Stimulated activated CD4-positive, alpha-beta T cell treated with anti-CD3 and anti-CD28 coated beads, Interleukin-12 subunit alpha, Interleukin-12 subunit beta, amount 100 ng/mL, for 4 hours (primary cell): ENCODE measurements at places on chromosomes 7 and 10.
A peak's percentile ranks its signal among the peaks of the same experiment; 100 is the strongest.

DNA sequence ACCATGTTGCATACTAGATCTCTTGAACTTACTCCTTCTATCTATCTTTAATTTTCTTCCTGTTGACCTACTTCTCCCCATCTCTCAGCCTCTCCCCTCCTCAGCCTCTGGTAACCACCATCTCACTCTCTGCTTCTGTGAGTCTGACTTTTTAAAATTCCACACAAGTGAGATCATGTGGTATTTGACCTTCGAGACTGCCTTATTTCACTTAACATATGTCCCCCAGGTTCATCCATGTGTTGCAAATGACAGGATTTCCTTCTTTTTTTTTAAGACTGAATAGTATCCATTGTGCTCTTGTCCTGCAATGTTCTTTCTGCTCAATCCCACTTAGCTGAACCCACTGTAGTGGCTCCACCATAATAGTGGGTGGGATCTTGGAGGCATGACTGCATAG, 51.4 kb upstream of the DNAJC1 start:
- no peak for DNase-seq

- no peak for DNase-seq
These were observed 83.6 kb downstream of the LRRN3 start for GRCh38 chr7:111174510-111174909.

- no peak for DNase-seq
These were observed 168.4 kb upstream of the WNT16 start for GRCh38 chr7:121160150-121161008.

GRCh38 chr10:89348481-89348880, 20.7 kb downstream of the IFIT3 start:
- DNase-seq, result no peak

- DNase-seq, result no peak
These were observed 175.6 kb downstream of the FAM107B start for GRCh38 chr10:14598809-14599764.

- DNase-seq, result no peak
These were observed 91.2 kb upstream of the WNT16 start for GRCh38 chr7:121237601-121238000.

DNA sequence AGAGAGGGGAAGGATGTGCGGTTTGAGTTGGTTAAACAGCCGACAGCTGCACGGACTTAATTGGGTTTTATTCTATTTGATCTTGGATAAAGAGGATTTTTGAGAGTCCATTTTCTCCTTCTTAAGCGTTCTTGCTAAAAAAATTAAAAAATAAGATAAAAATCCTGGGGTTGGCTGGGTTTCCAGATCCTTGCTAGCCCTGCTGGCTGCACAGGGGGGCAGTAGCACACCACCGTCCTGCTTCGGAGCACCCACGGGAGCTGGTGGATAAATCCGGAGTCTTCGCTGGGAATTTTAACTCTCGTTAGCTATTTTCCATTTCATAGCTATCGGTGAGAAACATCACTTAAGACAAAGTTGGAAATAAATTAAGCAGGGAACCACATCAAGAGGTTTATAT, 792.0 kb downstream of the TYW1 start:
- DNase-seq, result no peak

DNA sequence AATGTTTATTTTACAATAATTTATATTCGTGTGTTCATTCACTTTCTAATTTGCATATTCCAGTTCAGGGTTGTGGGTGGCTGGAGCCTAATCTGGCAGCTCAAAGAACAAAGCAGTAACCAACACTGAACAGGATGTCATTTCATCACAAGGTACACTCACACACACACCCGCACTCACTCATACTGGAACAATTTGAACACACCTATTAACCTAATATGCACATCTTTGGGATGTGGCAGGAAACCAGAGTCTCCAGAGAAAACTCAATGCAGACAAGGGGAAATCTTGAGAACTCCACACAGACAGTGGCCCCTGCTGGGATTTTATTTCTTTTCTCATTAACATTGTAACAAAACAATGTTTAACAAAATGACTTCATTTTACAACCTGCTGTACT, 97.4 kb downstream of the TWIST1 start:
- no peak for DNase-seq

DNA sequence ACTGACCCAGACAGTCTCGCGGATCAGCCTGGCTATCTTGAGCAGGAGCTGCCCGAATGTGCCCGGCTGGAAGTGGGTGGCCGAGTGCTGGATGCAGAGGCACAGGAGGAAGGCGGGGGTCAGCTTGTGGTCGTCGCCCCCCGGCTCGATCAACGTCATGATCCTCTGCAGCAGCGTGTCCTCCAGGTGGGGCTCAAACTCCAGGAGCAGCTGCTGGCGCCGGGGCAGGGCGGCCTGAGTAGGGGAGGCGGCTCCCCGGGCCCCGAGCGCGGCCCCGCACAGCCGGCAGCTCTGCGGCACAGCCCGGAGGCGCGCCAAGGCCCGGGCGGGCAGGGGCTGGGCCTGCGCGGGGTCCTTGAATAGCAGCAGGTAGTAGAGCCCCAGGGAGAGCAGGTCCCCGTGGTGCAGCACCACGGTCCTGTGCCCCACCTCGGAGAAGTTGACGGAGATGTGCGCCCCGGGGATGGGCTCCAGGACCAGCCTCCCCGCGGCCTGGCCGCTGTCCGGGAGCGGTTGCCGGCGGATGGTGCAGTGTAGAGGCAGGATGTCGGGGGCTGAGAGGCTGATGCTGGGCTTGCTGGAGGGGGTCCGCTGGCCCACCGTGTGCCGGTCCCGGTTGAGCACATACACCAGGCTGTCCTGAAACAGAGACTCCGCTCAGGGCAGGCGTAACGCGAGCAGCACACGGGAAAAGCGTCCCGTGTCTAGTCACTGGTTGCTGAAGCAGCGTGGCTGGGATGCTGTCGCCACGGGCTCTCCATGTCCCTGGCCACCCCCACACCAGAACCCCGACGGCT, 27.0 kb downstream of the PAPOLB start:
- DNase-seq, result no peak

DNA sequence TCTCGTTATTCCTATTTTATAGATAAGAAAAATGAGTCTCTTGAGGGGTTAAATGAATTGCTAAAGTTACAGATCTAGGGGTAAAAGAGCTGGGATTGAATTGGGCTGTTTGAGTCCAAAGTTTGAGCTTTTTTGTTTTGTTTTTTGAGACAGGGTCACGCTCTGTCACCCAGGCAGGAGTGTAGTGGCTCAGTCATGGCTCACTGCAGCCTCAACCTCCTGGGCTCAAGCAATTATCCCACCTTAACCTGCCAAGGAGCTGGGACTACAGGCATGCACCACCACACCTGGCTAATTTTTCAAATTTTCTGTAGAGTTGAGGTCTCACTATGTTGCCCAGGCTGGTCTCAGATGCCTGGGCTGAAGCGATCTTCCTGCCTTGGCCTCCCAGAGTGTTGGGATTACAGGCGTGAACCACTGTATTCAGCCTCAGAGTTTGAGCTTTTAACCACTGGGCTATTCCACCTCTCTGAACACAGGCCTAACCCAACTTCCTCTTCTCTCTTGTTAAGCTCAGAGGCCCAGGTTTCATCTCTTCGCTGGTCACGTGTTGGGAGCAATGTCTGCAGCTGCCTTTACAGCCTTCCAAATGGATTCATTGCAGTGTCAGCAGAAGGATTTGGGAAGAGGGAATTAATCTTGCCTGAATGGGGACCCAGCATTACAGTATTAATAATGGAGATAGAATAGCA, 8.0 kb downstream of the SUFU start:
- no peak for DNase-seq

DNA sequence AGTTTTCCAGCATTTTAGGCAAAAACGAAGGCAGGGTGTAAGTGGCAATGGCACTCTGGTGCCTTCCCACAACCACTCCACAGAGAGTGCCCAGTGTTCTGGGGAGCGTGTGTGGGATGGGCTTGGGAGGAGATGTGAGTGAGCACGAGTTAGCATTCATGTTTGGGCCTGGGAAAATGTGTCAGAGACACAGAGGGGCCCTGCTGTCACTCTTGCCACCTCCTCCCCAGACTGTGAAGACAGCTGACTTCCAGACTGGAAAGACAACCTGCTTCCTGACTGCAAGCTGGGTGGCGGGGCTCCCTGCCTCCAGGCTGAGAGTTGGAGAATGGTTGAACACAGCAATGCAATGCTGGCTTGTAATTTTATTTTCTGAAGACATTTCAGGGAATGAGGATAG, 454.5 kb upstream of the ZMIZ1 start:
- DNase-seq, result no peak

DNA sequence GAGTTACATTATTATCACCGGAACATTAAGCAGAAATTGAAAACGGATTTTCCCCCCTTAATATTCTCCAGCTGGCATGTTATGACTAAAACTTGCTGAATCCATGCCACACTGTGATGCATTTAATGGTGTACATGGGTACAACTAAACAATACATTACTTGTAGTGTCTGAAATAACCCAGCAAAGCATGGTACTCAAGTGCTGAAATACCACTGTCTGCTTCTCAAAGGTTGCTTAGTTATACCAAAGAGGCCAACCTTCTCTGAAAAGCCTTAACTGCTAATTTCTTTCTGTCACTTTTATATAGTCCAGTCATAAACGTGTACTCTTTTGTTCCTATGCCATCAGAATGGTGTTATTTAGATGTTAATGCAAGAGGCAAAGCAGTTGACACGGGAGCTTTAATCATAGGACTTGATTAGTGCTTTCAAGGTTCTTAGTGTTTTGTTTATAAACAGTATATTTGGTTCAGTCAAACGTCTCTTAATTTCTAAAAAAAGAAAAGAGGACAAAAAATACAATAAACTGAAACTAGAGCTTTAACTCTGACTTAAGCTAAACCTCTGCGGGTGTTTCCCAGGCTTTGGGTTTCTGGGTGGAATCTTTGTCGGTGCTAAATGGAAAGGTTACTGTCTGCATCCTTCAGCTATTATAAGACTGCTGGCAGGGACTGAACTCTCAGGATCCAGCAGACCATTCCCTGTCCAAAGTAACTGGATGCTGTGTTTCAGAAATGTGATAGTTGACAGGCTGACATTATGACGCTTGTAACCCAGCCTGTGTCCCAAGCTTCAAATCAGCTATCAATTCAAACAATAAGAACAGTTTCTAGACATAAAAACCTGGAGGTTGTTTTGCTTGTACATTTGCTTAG, 202.6 kb downstream of the PPP1R3A start:
- no peak for DNase-seq

DNA sequence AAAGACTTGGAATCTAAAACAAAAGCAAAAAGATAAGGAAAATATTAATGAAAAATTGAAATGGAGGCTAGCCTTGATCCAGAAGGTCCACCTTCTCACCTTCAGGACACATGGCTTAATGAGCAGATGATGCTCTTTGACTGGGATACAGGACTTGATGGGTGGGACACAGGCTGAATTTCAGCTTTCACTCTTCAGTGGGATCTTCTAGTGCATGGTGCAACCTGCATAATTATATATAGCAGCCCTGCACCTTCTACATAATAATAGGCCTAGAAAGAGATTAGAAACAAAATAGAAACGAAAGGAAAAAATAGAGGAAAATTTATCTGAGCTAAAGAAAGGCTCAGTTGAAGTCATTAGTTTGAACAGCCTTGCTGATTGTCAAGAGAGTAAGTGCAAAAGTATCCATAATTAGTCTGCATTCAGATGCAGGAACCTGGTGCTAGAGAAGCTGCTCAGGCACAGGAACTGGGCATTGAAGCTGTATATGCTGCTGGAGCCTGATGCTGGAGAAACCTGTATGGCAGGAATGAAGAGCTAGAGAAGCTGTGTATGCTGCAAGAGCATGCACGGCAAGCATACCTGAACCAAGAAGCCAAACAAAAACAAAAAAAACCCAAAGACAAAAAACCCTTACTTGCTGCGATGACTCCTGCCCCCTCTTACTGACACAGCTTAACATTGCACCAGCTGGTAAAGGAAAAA, 19.4 kb downstream of the MKLN1 start:
- DNase-seq, result no peak

GRCh38 chr7:2231992-2232765, 566 bp downstream of the MAD1L1 start:
- peak; percentile 24 for DNase-seq

- no peak for DNase-seq
These were observed 26.2 kb downstream of the PWWP2B start for GRCh38 chr10:132422903-132423825.

DNA sequence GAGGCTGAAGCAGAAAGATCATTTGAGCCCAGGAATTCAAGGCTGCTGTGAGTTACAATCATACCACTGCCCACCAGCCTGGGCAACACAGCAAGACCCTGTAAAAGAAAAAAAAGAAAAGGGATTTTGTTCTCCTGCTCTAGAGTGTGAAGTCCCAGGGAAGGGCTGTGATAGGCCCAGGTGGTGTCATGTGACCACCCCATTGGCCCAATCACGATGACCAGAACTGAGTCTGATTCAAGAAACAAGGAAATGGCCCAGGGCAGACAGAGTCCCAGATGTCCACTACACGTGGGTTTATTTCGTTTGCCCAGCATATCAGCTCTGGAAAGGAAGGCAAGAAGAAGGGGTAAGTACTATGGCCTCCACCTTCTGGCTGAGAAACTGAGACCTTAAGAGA, 81.3 kb upstream of the CUX1 start:
- no peak for DNase-seq

- no peak for DNase-seq
These were observed 178.6 kb upstream of the LRGUK start for GRCh38 chr7:133948588-133948987.

DNA sequence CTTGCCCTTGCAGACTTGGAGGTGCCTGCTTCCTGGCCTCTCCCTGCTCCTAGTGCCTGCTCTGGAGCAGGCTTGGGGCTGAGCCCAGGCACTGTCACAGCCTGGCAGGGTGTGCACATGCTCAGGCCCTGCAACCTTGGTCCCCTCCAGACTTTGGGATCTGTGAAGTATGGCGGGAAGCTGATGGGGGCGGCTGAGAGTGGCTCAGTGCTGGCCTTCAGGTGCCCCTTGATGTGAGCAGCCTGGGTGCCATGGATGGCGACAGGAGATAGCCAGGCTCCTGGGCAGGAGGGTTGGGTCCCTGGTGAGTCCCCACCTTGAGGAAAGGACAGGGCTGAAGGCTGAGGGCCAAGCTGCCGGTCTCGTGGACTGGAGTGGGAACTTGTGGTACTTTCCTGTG, 700.4 kb upstream of the KCND2 start:
- no peak for DNase-seq

- no peak for DNase-seq
These were observed 216.5 kb upstream of the MKLN1 start for GRCh38 chr7:131111081-131111576.

- DNase-seq, result no peak
These were observed 66.8 kb upstream of the COL13A1 start for GRCh38 chr10:69734797-69735468.

DNA sequence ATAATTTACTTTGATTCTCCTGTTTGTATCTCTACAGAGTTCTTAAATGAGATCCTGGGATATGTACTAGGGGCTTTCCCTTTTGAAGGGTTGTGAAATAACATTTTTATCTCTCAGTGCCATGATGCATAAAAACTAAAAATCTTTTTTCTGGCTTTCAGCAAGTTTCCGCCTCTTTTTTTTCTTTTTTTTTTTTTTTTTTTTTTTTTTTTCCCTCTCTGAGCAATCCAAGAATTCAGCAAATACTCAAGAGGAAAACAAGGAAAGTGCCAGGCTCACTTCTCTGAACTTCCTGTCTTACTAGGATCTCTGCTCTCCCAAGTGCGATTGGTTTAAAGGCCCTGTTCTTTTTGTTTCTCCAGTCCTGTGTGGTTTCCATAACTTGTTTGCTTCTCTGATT, 79.9 kb downstream of the HYCC1 start:
- DNase-seq, result no peak

- no peak for DNase-seq
These were observed 112.8 kb downstream of the KLF6 start for GRCh38 chr10:3672220-3672619.

GRCh38 chr7:107166736-107167426, 1.9 kb upstream of the HBP1 start:
- DNase-seq, result no peak
